Hindlimb muscle (tissue), 1 donor: ENCODE measurements at places on chromosomes 12 and 14.

GRCh38 chr12:47864646-47865235 is 40.1 kb downstream of the VDR start:
- no peak for DNase-seq

GRCh38 chr14:53620317-53620716 is 336.3 kb downstream of the BMP4 start:
- DNase-seq = peak; percentile 75

- DNase-seq = no peak
These were observed 225.4 kb upstream of the CAND1 start for GRCh38 chr12:67043771-67044170.

DNA sequence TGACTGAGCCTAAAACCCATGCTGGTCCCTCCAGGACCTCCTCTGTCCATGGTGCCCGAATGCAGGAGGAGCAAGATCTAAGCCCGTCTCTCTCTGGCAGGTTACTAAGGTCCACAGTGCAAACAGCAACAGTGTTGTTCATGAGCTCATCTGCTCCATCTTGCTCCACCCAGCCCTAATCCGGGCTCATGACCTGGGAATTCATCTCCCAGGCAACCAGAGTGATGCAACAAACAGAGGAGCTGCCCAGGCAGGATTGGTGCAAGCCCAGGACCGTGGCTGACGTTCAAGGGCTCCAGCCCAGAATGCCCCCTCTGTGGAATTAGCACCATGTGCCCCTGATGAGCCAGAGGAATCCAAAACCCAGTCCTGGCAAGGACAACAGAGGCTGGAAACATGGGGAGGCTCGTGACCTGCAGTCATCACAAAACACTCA is 29.9 kb downstream of the HSPB8 start:
- DNase-seq = peak; percentile 64

DNA sequence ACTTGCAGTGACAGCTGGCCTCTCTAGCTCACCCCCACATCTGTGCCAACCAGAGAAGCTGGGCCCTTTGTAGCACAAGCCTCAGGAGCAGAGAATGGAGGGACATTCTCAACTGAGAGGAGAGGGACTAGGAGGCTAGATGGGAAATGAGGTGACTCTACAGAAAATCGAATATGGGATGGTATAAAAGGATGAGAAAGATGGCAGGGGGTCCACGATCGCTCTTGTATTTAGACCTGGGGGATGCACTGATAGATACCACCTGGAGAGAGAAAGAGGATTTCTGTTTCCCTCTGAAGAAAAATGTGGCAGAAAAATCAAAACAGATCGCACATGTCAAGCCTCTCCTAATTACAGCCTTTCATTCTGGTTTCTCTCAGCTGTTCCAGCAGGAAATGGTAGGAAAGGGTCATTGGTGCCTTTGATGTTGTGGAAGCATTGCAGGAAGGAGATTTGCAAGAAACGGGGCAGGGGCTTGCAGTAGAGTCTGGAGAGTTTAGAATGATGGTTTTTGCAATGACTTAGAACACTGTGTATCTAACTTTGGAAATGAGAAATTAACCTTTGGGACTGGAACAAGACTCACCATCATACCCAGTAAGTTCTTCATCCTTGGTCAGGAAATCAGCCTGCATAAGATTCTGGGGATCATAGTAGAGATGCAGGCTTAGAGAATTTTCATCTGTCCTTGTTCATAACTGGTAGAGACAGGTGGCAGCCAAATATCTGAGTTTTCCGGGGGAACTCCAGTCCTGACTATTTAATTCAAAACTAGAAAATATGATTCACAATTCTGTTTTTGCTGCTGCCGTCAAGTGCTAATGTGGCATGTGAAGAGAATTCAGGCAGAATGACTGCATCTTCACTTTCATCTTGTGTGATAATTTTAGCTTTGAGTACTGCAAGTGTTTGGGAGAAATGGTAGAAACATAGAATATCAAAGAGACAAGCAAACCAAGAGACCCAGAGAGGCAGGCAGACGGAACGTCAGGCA is 98.8 kb downstream of the DAD1 start:
- no peak for DNase-seq

DNA sequence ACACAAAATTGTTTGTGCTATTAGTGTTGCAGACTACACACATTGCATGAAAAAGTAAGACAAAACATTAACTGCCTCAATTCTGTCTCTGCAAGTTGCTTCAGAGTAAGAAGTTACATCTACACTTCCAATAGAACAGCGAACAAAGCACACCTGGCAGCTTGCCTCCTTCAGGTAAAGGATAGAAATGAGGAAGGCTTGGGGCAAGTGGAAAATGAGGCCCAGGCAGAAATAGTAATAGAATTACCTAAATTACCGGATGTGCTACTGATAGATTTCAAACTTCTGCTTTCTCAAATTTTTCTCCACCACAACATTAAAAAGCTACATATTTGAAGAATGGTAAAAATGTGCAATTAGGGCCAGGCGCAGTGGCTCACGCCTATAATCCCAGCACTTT is 37.7 kb downstream of the CCDC175 start:
- no peak for DNase-seq

- peak; percentile 44 for DNase-seq
These were observed 36.6 kb upstream of the PIK3C2G start for GRCh38 chr12:18224745-18225144.

DNA sequence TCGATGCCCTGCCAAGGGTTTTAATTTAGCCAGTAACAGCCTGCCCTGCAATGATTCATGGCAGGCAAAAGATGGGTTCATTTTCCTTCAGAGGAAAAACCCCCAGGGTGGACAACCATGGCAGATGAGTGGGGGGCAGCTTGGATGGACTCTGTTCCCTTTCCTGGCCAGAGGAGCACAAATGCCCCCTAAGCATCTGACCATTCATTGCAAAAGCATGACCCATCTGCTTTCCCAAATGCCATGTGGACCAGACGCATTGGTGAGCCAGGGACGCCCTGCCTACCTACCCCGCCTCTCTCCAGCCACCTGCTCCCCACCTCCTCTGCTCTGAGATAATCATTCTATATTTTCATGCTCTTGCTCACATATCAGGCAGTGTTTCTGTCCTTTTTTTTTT is 281.9 kb downstream of the DPF3 start:
- DNase-seq = no peak

DNA sequence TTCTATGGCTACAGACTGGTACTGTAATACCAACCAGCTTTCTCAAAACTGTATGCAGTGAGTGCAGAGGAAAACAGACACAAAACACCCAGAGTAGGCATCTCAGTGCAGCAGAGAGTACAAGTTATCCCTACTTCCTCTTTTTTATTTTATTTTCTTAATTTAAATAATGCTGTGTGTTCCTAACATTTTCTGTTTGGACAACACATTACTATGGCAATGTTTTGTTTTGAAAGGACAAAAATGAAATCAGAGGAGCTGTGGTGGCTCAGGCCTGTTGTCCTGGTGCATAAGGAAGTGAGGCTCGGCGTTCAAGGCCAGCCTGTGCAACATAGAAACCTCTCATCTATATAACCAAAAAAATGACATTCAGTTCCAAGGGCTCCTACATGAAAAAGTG is 33.7 kb upstream of the SELPLG start:
- DNase-seq = no peak

- DNase-seq = peak; percentile 97
These were observed 44.0 kb downstream of the RBMS2 start for GRCh38 chr12:56565510-56566101.

DNA sequence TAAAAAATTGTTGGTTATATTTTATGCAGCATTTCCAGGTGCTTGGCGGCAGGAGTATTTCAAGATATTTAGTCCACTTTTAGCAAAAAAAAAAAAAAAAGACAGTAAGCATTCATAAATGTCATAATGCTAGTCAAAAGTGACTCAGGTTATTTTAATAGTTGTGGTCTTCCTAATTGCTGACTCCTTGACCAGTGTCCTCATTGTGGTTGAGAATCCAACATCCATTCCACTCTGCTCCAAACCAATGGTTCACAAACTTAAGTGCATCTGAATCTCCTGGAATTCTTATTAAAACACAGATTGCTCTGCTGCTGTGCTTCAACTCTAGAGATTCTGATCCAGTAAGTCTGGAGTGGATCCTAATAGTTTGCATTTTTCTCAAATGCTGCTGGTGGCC is 71.4 kb downstream of the AKAP6 start:
- no peak for DNase-seq

DNA sequence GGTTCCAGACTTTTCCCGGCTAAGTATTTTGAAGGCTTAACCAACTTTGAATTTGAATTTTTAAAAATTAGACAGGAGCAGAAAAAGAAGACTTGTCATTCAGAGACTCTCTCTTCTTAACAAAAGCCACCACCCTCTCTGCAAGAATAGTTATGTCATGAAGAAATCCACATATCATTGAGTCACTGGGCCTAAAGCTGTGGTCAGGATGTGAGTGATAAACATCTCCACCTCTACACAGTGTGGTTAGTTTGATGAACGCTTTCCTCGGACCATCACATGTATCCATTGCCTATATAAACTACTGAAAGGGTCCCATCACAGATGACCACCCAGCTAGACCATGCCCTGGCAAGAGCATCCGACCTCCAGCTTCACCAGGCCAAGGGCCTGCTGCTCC is 226.1 kb downstream of the KSR2 start:
- DNase-seq = no peak

DNA sequence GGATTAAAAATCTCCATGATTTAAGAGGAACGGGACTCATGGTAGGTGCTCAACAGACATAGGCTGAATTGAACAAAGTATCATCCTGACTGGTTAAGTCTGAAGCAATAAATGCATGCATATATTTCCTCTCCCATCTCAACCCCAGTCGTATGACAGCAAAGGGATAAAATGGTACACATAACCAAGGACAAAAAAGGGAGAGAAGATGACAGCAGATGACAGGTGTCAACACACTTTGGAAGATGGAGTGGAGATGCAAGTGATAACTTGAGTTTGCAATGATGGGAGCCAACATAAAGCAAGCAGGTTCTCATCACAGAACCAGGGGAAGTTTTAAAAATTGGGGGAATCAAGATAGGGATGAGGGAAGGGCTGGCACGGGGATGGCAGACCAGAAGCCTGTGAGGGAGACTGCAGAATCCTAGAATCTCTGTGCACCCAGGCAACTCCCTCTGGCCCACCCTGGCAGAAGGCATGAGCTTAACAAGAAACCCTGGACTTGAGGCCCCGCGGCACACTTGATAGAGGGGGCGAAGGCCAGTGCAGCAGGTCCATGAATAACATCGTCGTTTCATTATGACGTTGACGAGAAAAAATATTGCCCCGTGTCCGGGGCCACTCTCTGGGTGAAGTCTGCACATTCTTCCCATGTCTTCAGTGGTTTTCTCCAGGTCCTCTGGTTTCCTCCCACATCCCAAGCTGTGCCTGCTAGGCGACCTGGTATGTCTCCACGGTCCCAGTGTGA is 5.0 kb downstream of the C1RL start:
- DNase-seq = no peak

DNA sequence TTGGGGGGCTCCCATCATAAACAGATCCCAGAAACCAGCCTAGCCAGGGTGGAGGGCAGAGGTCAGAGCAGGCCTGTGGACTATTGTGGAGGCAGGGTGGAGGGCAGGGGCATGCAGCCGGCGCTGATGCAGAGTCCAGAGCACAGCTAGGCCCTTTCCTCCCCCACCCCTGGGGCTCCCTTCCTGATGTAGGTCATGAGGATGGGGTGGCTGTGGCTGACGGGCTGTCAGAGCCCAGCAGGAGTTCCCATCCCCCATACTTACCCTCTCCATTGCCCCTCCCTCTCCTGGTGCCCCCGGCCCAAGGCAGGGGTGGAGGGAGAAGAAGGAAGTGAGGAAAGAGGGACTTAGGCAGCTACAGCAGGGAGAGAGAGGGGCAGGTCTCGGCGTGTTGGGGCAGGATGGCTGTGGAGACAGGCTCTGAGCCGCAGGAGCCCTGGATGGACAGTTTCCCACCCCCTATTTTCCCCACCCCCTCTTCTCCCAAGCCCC is 5.7 kb upstream of the ZNF385A start:
- DNase-seq = no peak

DNA sequence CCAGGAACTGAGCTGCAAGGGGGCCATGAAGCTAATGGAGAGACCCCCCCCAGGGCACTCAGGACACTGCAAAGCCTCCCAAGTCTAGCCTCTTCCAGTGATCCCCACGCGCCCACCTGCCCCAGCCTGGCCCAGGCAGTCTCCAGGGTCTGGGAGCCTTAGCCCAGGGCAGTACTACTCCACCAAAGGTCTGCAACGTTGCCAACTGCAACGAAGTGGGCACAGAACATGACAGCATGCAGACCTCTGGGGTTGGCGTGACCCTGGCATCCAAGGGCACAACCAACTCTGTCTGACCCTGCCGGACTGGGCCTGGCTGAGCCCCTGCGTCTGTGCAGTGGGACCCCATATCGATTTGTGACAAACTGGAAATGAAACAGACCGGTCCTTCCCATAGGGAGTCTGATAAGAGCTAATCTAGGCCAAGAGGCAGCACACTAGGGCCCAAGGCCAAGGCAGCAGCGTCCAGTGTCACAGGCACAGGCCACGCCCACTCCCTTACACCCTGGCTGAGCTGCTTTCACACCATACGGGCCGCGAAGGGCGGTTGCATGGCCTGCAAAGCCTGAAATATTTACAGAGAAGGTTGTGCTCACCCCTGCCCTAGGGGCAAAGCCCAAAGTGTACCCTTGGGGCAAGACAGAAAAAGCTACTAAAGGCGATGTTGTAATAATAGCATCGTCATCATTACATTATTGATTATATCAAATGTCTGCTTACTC is 76.7 kb downstream of the NCOR2 start:
- no peak for DNase-seq

- peak; percentile 86 for DNase-seq
These were observed 513 bp downstream of the BCAT1 start for GRCh38 chr12:24948420-24948756.

DNA sequence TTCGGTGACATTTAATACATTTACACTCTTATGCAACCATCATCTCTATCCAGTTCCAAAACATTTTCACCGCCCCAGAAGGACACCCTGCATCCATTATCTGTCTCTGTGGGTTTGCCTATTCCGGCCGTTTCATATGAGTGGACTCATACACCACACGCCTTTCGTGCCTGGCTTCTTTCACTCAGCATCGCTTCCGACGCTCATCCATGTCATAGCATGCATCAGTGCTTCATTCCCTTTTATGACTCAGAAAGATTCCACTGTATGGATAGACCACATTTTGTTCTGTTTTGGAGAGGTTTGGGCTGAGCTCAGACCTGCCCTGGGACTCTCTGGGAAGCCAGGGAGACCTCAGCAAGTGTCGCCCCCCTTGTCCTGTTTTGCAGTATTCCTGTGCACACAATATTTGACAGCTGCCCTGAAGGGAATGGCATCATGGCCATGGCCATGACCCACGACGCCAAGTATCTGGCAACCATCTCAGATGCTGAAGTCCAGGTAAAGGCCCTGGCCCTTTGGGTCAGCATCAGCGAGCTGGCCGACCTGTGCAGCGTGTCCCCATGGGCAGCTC is 23.8 kb downstream of the CFAP251 start:
- no peak for DNase-seq

DNA sequence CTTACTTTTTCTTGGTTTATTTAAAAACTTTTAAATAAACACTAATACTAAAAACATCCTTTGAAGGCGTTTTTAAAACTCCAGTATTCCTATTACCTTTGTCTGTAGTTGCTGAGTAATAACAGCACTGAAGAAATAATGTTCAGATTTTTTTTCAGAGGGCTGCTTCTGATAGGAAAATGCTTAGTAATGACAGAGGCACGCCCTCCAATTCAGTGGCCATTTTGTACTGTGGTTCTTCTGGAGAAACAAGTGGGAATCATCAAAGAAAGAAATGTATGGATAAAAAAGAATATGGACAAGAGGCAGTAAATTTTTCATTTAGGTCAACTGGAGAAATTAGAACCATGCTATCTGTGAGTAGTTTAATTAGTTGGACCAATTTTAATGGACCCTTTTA is 13.6 kb downstream of the VEZT start:
- no peak for DNase-seq
